ENCODE measurements at places on chromosomes 16 and 17. TPM values are rescaled to one million over a fixed set of nuclear protein-coding genes. Genes with fewer than 3 reads are reported as not detected.

KRTAP2-3 gene
- total RNA-seq = not detected

KRTAP3-3 gene
- not detected for total RNA-seq

ORMDL3 gene
- total RNA-seq = 419 TPM

TM4SF5 gene
- not detected for total RNA-seq

TMED6 gene
- not detected for total RNA-seq

EIF3C gene
- 313 TPM for total RNA-seq

MYH1 gene
- 0.16 TPM for total RNA-seq

CTRL gene
- 0.85 TPM for total RNA-seq

TNFRSF13B gene
- not detected for total RNA-seq

CPHXL2 gene
- not detected for total RNA-seq

NPB gene
- 0.17 TPM for total RNA-seq

PLK1 gene
- total RNA-seq = 9.0 TPM

KDM6B gene
- 5.6 TPM for total RNA-seq

FAM117A gene
- total RNA-seq = 7.5 TPM

C16orf96 gene
- total RNA-seq = not detected

FBXW10 gene
- total RNA-seq = 0.82 TPM

ABCA8 gene
- total RNA-seq = 81.0 TPM

CLDN9 gene
- 1.3 TPM for total RNA-seq

PDILT gene
- not detected for total RNA-seq

PRAC2 gene
- 7.9 TPM for total RNA-seq

CRHR1 gene
- total RNA-seq = not detected

TP53TG3D gene
- not detected for total RNA-seq

C17orf50 gene
- not detected for total RNA-seq

CCNF gene
- total RNA-seq = 1.8 TPM

GRIN2C gene
- 0.33 TPM for total RNA-seq

SLC4A1 gene
- total RNA-seq = not detected

SCNN1B gene
- total RNA-seq = 8.3 TPM

WSCD1 gene
- 1.9 TPM for total RNA-seq

LDHD gene
- total RNA-seq = 120 TPM

KRT39 gene
- total RNA-seq = not detected

NOXO1 gene
- total RNA-seq = not detected

SLC6A4 gene
- 1.3 TPM for total RNA-seq

REXO5 gene
- 4.6 TPM for total RNA-seq
